ENCODE measurements at places on chromosomes 3 and 15. TPM values are rescaled to one million over a fixed set of nuclear protein-coding genes. Genes with fewer than 3 reads are reported as not detected.
A peak's percentile ranks its signal among the peaks of the same experiment; 100 is the strongest.

DNA sequence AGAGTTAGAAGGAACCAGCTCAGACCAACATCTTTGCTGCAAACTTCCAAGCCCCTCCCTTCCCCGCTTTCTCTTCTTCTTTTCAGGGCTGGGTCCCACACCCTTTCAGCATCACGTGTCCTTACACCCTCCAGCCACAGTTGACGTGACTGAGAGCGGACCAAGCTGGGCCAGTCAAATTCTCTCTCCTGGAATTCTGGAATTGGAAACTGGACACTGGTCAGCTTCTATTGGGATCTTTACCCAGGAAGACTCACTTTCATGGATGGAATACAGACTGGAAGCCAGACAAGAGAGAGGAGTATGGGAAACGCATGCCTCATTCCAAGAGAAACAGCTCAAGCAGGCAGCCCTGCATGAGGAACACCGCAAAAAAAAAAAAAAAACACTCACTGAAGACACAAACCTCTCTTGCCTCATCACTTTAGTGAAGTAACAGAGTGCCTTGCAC is 12.4 kb upstream of the TPM1 start:
- no peak overlapping the region for H3K4me3 ChIP-seq
- DNase-seq, result no peak
- peaks cover 4% of the 10 kb centered on the region for H3K4me1 ChIP-seq
- no peak overlapping the region for H3K27ac ChIP-seq
- H3K36me3 ChIP-seq, result no peaks in the 10 kb centered on the region

DNA sequence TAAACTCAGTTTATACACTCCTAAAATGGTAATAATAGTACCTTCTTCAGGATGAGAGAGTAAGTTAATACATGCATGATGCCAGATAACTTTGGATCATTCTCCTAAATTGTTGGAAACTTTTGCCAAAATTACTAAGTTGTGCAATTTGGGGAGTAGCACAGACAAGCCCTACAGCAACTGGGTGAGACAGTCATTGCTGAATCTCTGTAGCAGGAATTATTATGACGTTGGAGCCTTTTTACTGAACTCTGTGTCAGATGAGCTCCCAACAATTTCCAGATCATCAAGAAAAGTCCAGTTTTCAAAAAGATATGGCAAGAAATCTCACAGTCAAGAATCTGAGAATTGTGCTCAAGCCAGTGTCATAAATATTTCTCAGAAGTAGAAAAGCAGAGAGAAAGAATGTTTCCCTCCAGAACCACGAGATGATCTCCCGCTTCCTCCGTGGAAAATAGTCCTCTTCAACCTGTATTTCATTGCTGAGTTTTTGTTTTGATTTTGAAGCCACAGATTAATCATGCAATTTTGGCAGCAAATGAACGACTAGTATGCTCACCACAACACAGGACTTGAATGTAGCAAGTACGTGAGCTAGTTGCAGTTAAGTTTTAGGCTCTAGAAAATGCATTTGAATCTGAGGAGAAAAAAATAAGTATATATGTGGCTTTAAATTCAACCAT is 485.4 kb downstream of the CNTN6 start:
- no peak for DNase-seq
- no peaks in the 10 kb centered on the region for H3K36me3 ChIP-seq
- H3K27ac ChIP-seq, result peak overlapping the region; percentile 67
- peaks cover 14% of the 10 kb centered on the region for H3K4me1 ChIP-seq

DNA sequence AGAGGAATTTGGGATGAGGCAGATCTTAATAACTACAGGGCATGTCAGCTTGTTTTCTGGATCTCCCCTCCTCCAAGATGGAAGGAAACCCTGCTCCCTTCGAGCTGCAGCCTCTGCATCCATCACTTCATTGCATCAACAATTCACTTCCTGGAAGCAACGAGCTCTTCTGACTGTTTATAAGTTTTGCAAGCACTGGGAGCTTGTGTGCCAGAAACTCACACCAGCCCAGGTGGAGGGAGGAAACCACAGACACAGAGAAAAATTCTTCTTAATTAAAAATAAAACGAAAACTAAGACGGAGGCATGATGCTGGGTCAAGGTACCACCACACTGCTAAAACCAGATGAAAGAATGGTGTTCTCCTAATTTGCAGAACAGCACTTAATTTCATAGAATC is 10.6 kb downstream of the LRIG1 start:
- H3K27me3 ChIP-seq, result no peaks in the 10 kb centered on the region
- H3K27ac ChIP-seq, result peak overlapping the region; percentile 18
- H3K36me3 ChIP-seq, result no peaks in the 10 kb centered on the region
- no peak for DNase-seq
- peaks cover 72% of the 10 kb centered on the region for H3K4me1 ChIP-seq

DNA sequence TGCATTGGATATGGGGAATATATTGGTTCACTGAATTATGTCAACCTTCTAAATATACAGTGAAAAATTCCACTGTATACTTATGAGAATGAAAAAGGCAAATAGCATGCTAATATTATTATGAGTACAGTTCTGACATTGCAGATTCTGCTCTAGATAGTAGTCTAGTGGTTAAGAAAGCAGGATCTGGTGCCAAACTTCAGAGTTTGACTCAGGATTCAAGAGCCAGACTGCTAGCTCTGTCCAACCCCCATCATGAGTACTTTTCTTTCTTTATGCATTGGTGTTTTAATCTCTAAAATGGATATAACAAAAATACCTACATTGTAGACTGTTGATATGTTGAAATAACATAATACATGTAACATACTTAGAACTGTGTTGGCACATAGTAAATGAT is 57.3 kb upstream of the PLSCR4 start:
- no peaks in the 10 kb centered on the region for H3K36me3 ChIP-seq
- H3K4me3 ChIP-seq, result no peak overlapping the region
- H3K27me3 ChIP-seq, result no peaks in the 10 kb centered on the region
- DNase-seq, result no peak
- H3K4me1 ChIP-seq, result peaks cover 19% of the 10 kb centered on the region
- peak overlapping the region; percentile 27 for H3K27ac ChIP-seq

- H3K4me3 ChIP-seq, result no peak overlapping the region
- no peak overlapping the region for H3K27ac ChIP-seq
- H3K36me3 ChIP-seq, result no peaks in the 10 kb centered on the region
- peaks cover 38% of the 10 kb centered on the region for H3K4me1 ChIP-seq
- no peaks in the 10 kb centered on the region for H3K27me3 ChIP-seq
These were observed 147.2 kb downstream of the FOXP1 start for GRCh38 chr3:71436337-71436736.

DNA sequence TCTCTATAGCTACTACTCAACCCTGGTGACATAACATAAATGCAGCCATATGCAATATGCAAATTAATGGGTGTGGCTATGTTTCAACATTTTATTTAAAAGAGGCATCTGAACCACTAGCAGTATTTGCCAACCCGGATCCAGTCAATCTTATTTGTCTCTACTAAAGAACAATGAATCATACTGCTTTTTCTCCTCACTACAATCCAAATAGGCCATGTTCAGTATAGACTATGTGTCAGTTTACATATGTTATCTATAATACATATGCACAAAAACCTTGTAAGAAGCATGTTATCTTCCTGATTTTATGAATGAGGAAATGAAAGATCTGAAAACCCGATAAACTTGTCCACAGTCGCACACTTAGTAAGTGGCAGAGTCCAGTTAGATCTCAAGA is 125.7 kb downstream of the STAG1 start:
- no peak overlapping the region for H3K4me3 ChIP-seq
- peaks cover 8% of the 10 kb centered on the region for H3K36me3 ChIP-seq
- no peak for DNase-seq
- H3K27me3 ChIP-seq, result no peaks in the 10 kb centered on the region
- H3K27ac ChIP-seq, result no peak overlapping the region
- peaks cover 9% of the 10 kb centered on the region for H3K4me1 ChIP-seq

DNA sequence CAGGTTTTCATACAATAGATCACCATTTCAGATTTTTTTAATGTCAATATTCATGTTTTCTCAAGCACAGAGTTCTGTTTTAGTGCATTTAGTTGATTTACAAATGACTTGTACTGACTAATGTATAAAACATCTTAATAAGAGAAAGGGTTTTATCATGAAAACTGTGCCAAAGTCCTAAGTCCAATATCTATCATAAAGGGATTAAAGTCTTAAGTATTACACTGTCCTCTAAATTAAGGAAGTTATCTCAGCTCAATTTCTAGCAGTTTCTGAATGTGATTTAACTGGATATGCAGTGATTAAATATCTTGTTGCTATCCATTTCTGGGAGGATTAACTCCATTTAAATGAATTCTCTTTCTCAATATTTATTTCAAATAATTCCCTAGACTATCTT is 381.1 kb upstream of the CNTN4 start:
- no peaks in the 10 kb centered on the region for H3K4me1 ChIP-seq
- H3K36me3 ChIP-seq, result no peaks in the 10 kb centered on the region
- H3K27ac ChIP-seq, result no peak overlapping the region
- DNase-seq, result no peak
- no peak overlapping the region for H3K4me3 ChIP-seq

Gene ECE2
- not detected for total RNA-seq

Gene PPP1R14D
- total RNA-seq, result not detected

Gene GATA2
- 10.3 TPM for total RNA-seq

Gene PTH1R
- total RNA-seq, result 1.1 TPM

All from suprapubic skin (tissue), 4 donors.